ENCODE measurements at places on chromosomes 3 and 15.

DNA sequence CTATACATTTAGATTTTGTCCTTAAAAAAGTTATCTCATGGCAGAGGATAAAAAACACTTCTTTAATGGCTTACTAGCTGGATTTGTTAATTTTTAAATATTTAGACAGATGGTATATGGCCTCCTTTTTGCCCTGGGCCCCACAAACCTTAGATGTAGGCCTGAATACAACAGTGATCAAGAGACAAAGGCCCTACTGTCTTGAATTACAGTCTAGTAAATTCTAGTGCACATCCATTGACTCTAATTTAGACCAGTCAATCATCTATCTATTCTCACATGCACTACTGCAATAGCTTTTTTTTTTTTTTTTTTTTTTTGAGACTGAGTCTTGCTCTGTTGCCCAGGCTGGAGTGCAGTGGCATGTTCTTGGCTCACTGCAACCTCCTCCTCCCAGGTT, 452.8 kb downstream of the FHIT start:
- no peak for DNase-seq

GRCh38 chr3:40768046-40768445, 243.3 kb downstream of the ZNF621 start:
- DNase-seq = no peak

- no peak for DNase-seq
Measured at GRCh38 chr3:144296808-144297207, 325.2 kb downstream of the DIPK2A start.

DNA sequence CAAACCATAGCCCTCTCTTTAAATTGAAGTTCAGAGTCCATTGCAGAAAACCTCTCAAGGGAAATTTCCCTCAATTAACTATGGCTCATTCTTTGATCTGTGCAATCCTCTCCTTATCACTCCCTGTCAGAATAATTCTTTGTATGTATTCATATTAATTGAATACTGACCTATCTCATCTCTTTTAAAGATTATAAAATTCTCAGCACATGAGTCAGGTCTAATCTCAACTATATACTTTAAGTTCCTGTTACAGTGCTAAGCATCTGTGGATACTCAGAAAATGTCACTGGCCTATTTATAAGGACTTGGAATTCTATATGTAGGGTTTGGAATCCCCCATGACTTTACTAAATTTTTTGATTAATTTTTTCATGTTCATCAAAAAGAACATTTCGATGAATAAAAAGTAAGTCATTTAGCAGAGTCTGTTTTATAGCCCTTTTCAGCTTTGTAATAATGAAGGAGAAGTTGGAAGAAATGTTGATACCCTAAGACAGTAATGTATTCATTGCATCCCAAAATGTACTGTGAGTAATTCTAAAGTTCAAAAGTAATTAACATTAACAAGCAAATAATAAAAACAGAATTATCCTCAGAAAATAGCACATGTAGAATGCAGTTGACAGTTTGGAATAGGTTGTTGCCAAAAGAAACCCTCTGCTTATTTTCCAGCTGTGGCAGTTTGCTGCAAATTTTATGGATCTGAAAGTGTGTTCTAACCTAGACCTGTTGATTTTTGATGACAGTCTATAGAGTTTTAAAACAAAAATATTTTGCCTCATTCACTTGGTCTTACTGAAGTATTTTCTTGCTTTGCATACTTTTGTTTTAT, 503.4 kb upstream of the CBLB start:
- no peak for DNase-seq

GRCh38 chr3:190060192-190060775, 60.4 kb downstream of the P3H2 start:
- no peak for DNase-seq
